ENCODE measurements at places on chromosomes 7 and 10. TPM values are rescaled to one million over a fixed set of nuclear protein-coding genes. Genes with fewer than 3 reads are reported as not detected.

Gene HTR5A
- total RNA-seq = not detected

GRCh38 chr10:112376396-112376790, 2.5 kb downstream of the ACSL5 start:
- DNase-seq = no peak

Gene PIP
- not detected for total RNA-seq

- no peak for DNase-seq
Measured at GRCh38 chr10:95693071-95693667, 558 bp downstream of the TCTN3 start.

DNA sequence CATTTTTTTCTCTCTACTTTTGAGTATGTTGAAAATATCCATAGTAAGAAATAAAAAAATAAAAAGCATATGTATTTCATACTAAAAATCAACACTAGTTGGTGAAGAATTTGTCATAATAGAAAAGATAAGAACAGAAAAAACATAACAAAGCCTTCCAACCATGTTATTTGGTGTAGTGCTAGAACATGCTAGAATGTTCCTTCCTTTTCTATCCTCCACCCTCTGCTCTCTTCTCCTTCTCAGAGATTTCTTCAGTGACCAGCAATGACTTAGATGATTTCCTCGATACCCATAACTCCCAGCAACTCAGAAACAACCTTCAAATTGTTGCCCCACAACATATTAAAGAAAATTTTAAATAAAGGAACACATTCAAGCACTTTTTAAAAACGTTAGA, 2.6 kb downstream of the ZC3HAV1 start:
- no peak for DNase-seq

Gene AGK
- total RNA-seq = 36.3 TPM

GRCh38 chr7:95028683-95029082, 121.3 kb downstream of the PPP1R9A start:
- DNase-seq = no peak

DNA sequence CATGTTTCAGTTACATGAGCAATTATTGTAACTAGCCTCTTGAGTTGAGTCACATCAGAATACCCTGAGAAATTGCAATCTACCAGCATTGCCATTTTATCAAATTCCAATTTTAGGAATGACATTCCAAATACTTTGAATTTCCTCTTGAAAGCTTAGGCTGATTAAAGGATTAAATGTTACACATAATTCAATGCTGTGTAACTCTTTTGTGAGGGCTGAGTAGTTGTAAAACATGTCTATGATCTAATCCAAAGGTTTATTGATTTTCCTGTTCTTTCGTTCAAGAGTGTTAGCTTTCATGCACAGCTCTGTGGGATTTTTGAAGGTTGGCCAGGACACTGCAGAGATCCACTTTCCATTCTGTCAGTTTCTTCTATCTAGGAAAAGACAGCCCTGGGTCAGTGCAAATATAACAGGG, 193.1 kb downstream of the SORCS1 start:
- DNase-seq = no peak
